ENCODE measurements at places on chromosomes 7 and 10.

DNA sequence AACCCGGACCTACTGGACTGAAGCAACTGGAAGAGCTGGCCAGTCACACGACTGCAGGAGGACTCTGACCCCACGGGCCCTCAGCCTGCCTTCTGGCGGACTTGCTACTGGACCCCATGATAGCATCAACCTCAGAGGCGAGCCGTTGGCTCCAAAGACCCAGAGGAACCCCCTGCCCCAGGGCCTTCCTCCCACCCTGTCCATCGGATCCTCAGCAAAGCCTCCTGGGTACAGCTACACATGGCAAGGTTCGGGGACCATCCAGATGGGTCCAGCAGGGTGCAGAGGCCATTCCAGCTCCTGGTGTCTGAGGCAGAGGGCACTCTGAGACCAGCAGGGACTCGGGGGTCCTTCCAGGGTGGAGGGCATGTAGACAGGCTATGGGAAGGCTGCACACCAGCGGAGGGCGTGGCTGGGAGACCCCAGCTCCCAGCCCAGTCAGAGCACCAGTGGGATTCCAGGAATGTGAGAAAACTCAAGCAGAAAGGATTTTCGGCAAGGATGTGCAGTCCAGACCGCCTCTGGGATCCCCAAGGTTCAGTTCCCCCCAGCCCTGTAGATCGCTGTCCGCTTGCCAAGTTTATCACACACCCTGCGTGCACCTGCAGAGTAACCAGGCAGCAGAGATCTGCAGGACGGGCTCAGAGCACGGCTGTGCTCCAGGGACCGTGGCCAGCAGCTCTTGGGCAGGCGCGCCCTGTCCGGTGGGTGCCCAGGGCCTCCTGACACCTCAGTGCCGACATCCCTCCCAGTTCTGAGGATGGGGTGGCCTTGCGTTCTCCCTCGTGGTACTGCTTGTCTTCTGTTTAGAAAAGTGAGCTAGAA is 89.8 kb upstream of the PPP2R2D start:
- DNase-seq, result no peak

DNA sequence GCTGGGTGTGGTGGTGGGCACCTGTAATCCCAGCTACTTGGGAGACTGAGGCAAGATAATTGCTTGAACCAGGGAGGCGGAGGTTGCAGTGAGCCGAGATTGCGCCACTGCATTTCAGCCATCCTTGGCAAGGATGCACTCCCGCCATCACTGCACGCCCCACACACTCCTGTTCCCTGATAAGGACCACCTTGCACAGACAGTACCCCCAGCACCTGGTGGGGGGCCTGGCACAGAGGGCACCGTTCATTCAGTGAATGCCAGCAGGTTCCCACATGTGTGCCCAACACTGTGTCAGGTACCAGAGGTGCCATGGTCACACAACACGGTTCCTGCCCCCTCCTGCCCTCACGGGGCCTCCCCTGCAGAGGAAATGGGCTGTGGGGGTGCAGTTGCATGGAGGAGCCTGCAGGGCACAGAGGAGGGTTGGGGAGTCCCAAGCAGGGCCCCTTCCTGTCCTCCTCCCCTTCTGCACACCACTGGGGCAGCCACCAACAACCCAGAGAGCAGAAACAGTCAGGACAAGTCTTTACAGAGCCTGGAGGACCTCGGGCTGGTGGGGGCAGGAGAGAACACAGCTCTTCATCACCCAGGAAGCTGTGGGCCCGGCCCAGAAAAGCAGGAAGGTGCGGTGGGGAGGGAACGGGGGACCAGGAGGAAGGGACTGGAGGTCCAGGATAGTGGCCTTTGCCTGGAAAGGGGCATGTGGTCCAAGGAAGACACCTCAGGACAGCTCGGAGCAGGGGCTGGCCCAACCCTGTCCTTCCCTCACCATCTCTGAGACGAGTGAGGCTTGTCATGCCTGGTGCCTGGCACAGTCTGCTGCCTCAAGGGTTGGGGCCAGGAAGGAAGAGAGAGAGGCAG is 7.1 kb downstream of the CRYGN start:
- peak; percentile 41 for DNase-seq

DNA sequence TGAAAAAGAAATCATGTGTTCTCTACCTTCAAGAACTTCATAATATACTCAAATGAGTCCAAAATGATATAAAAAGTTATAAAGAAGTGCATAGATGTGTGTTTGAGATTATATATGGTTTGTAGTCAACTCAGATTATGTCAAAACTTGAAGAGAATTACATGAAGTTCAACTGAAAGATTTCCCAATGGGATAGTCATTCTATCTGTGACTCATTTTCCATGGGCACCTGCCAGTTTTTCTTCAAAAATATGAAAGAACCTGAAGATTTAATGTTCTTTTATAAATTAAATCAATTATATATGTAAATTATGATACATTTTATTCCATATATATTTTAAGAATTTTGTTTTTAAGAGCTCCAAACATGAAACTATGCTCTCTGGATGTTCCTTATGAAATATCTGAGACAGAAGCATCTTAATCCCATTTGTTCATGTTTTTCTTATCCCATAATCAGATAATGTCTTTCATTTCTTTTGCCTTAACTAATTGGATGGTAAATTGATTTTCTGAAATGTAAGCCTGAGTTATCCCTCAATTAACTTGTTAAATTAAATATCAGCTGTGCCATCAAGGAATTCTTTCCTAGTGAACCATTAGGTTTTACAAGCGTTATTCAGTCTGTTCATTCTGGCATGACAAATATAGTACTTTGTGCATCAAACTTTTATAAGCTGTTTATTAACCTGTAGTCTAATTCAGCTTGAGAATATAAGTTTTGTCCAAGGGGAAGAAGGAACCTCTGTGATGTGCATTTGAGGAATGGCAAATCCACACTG is 387.1 kb downstream of the IPMK start:
- DNase-seq, result no peak

GRCh38 chr10:14385596-14386593 is 55.2 kb upstream of the FRMD4A start:
- peak; percentile 7 for DNase-seq

DNA sequence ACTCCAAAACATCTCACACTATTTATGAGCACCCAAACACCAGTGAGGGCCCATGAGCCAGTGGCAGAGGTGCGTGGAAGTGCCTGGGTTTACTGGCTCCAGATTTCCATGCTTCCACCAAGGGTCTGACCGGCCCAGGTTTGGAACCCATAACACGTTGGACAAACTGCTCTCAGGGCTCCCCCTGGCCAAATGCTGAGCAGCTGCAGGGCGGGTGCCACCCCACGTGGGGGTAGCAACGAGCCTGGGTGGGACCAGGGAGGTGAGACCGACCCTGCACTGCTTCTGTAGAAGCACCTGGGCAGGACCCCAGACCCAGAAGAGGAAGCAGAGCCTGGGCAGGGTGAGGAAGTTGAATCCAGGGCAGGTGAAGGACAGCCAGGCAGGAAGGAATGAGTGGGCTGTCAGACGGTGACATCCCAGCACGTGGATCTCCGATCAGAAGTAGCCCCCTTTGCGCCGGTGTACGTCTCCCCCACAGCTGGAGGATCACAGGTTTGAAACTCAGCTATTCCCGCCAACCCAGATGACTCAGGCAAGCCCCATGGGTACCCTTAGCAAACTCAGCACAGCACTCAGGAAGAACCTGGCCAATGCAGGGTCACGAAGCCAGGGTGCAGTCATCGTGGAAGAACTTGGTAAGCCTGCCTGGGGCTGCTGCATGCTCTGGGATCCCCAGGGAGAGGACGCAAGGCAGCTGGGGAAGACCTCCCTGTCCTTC is 100.4 kb upstream of the DDC start:
- DNase-seq, result no peak

GRCh38 chr10:27717861-27718260 is 27.8 kb downstream of the MKX start:
- DNase-seq, result no peak

DNA sequence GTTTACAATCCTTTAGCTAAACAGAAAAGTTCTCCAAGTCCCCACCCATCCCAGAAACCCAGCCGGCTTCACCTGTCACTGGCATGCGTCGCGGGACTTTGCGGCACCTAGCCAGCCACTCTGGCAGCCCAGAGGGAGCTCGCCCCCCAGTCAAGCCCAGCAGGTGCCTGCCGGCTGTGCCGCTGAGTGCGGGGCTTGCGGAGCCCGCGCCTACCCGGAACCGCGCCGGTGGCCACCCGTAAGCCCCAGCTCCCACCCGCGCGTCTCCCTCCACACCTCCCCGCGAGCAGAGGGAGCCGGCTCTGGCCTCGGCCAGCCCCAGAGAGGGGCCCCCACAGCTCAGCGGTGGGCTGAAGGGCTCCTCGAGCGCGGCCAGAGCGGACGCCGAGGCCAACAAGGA is 446.1 kb downstream of the GRM8 start:
- no peak for DNase-seq

All from CD8-positive, alpha-beta T cell (primary cell).